NB4 (cell line): ENCODE measurements at places on chromosomes 6 and 20.

- DNase-seq = no peak
Observed at GRCh38 chr20:18066421-18067333, 9.0 kb upstream of the OVOL2 start.

- no peak for DNase-seq
Observed at GRCh38 chr20:22374066-22374465, 210.3 kb downstream of the FOXA2 start.

- DNase-seq = peak; percentile 85
Observed at GRCh38 chr6:7723041-7723447, 2.9 kb upstream of the BMP6 start.

DNA sequence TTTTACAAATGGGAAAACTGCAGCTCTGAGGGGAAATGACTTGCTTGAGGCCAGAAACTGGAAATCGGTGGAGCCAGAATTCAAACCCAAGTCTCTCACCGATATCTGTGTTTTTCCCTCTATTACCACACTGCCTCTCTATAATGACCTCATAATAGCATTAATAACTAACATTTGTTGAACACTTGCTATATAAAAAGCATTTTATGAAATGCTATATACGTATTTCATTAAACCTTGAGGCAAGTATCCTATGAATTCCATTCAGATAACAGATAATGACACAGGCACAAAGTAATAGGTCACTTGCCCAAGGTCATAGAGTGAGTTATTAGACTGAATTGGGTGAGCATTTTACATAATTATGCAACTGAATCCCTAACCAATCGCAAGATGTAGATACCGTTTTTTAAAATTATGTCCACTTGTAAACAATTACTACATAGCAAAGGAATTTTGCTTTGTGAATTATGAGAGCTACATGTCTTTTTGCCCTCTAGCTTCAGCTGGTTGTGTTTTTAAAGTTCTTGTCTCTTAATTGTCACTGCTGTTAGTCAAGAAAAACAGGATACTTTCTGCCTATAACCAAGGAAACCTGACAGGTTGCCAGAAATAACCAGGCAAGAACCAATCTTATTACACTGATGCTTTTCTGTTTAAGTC lies 4.7 kb downstream of the DSN1 start:
- DNase-seq = no peak

- DNase-seq = peak; percentile 57
Observed at GRCh38 chr20:16476032-16476431, 97.2 kb downstream of the KIF16B start.

- DNase-seq = no peak
Observed at GRCh38 chr20:38061109-38061508, 27.6 kb downstream of the RPRD1B start.

DNA sequence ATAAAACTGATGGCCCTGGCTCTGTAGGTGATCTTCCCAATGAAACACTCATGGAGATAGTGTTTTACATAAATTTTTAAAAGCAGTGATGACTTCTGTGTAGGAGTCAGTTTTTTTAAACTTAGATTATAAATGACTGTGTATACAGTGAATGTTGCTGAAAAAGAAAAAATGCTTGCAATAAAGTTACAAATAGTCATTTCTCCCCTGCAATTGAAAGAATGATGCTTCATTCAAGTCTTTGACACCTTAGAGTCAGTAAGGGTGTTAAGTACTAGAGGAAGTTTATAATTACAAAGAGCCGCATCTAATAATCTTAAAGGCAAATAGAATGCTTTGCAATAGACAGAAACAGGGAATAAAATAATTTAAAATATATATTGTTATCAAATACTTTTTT lies 27.6 kb downstream of the ZNF292 start:
- DNase-seq = no peak

DNA sequence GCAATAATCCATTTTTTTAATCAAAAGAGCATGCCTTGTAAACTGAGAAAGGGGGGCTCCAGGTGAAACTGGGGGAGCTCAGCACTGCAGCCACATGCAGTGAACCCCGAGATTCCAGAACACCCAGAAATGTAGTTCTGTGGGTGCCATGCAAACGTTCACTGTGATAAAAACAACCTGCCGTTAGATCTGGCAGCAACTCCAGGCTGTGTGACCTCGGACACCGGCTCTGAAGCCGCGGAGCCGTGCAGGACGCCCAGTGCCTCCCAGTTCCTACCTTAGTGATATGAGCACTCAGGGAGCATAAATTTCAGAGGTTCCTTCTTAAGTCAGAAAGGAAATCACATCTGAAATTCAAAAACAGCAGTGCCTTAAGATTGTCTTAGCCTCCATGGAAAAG lies 85.4 kb upstream of the THBS2 start:
- DNase-seq = no peak

DNA sequence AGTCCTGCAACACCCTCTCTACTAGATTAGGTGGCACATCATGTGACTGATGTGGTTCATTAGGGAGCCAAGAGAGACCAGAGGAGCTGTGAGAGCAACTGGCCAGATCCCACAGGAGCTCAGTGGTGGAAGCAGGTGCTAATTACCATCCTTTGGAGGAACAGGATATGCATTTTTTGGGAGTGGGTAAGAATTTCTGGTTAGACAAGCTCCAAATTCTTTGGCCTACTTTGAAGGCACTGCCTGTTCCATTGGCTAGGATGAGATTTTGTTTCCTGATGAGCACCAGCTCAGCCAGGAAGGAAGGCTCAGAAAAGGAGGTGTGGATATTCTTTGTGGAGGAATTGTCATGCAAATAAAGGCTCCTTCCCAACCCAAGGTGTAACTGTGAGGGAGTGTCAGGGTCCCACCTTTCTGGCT lies 130.3 kb upstream of the BMP2 start:
- DNase-seq = no peak

GRCh38 chr20:41158082-41158625 lies 20.8 kb downstream of the PLCG1 start:
- no peak for DNase-seq

GRCh38 chr6:136723780-136724179 lies 68.5 kb downstream of the MAP3K5 start:
- DNase-seq = peak; percentile 78

DNA sequence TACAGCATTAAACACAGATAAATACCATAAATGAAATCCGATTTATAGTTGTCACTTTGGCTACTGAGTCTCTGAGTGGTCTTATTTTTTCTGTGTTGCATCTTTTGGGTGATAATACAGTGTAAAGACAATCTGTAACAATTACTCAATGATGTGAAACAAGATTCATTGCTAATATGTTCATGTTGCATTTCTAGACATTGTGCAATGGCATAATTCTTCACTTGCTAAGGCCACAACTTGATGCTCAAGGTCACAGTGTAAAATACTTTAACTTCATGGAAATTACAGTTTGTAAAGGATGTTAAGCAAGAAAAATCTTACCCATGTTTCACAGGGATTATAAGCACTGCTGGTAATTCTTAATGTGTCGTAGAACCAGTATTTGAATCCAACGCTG lies 74.9 kb upstream of the SMLR1 start:
- no peak for DNase-seq

GRCh38 chr6:30565772-30566171 lies 5.5 kb upstream of the ABCF1 start:
- DNase-seq = no peak

DNA sequence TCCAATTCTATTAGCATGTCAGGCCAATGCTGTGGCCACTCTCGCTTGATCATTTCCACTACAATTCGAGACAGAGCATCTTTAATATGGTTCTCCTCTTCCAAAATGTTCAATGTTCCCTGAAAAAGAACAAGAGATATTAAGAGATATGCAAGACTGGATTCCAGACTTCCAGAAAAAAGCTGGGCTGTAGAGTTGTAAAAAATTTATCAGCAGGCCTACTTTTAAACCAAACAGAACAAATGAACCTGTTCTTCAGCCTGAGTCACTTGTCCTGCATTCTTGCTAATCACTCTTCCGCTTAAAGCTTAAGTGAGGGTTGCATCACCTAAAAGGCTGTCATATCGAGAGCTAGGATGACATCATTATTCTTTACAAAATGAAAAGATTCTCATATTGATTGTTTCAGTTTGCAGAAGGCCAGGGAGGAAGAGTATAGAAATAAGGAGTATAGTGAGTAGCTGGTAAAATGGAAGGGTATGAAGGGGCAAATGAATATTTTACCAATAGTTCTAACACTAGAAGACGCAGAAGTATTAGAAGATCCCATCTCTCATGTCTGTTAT lies 4.9 kb downstream of the XPO5 start:
- peak; percentile 20 for DNase-seq

DNA sequence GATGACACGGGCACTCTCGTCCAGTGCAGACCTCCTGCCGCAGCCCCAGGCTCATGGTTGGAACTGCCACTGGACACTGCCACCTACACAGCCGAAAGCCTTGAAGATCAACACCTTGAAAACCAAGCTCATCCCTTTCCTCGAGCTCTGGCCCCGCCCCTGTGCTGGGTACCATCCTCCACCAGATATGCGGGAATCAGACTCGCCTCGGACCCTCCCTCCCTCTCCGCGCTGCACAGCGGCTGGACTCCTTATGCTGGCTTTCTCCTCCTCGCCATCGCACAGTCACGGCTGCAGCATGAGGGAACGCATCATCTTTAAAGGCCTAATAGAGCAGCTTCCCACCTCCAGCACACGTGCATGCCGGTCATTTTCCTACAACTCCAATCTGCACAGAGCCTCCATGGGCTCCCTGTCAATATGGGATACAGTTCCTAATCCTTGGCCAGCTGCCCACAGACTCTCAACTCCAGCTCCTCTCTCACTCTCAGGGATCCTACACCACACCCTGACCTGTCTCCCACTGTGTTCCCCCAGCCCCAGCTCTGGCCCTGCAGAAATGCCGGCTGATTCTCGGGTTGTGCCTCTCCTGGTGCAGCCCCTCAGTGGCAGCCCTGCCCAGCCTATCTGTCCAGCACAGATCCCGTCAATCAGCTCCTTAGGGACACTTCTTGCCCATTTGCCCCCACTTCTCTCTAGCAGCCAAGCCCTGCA lies 23.2 kb downstream of the TXNDC5 start:
- no peak for DNase-seq

GRCh38 chr6:132742495-132742894 lies 15.2 kb downstream of the VNN2 start:
- DNase-seq = peak; percentile 39

DNA sequence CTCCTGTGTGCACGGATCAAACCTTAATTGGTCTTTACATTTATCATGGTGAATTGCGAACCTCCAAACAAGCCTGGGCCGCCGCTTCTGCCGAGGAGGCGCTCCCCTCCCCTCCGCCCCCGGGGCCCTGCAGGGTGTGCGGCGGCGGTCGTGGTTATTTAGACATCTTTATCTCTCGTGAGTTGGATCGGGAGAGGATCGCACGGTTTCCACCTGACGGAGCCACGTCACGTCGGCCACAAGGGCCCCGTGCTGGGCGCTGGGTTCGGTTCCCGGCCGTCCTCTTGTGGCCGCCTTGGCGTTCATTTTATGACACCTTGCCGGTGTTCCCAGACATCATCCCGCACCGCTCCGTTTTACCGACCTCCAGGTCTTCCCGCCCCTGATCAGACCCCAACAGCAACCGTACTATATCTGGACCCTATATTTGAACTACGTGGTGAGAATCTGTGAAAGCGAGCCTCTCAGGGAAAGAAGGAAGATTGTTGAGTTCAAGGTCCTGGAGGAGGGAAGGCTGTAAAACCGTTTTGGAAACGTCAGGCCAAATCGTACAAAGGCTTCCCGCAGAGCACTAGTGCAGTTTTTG lies 1.3 kb upstream of the CNR1 start:
- no peak for DNase-seq

DNA sequence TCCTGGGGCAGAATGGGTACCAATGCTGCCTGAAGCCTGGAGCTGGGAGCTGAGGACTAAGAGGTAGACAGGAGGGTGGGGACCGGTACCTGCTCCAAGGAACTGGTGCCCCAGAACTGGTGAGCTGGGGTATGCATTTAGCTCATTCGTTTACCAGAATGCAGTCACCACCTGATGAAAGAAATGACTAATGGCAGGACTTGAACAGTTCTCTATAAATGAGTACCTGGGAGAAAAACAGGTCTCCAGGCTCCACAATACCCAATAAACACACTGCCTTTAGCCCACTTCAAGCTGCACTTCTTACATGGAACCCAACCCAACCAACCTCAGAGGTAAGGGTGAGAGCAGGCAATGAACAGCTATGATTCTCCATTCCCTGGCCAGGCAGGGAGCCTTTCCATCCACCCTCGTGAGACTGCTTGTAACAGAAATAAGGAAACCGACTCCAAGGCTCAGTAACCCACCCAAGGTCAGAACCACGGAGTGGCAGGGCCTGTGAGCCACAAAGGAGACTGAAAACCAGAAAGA lies 15.4 kb downstream of the FKBP1A start:
- DNase-seq = no peak

- no peak for DNase-seq
Observed at GRCh38 chr20:33848391-33848790, 37.2 kb downstream of the CHMP4B start.

DNA sequence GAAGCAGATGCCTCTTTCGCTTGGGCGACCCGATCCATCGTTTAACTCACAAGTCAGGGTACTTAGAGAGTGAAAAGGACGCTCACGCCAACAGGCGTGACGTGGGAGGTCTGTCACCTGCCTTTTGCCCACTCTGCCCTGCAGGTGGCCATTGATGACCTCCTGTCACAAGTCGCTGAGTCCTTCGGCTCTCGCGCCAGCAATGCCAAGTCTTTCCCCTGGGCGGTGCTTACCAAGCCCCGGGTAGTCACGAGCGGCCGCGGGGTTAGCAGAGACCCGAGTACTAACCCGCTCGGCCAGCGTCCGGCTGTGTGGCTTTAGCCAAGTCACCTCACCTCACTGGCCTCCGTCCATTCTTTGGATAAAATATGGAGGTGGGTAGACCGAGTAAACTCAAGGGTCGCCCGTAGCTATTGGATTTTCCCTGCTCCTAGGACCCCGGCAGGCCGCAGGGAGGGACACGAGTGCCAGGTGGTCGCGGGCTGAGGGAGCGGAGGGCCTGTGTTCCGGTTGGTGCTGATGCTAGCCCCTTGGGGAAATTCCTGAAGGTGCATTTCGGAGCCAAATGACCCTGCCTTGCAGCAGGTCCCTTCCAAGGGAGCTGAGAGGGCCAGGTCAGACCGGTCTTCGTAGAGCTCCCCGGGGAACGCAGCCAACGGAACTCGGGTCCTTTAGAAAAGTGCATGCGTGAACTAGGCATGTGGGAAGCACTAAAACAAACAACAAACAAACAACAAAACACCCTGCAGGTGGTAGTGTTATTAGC lies 668 bp downstream of the PKIB start:
- DNase-seq = no peak

GRCh38 chr6:15065261-15065989 lies 180.4 kb upstream of the JARID2 start:
- no peak for DNase-seq

GRCh38 chr6:157760589-157761330 lies 62.3 kb upstream of the SNX9 start:
- peak; percentile 53 for DNase-seq

DNA sequence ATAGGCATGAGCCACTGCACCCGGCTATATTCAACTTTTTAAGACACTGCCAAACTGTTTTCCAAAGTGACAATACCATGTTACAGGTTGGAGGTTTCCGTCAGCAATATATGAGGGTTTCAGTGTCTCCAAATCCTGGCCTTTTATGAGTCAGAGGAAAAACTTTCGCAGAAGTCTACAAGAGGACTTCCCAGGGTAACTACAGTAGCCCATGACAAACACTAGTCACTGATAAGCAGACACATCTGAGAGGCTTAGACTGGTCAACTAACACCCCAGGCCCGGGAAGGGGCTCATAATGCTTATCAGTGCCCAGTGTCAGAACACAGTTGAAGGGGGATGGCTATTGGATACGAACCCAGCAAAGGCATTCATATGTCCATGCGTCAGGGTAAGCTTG lies 85.4 kb downstream of the SOX4 start:
- DNase-seq = no peak
